ENCODE measurements at places on chromosomes 5 and 9. TPM values are rescaled to one million over a fixed set of nuclear protein-coding genes. Genes with fewer than 3 reads are reported as not detected.
A peak's percentile ranks its signal among the peaks of the same experiment; 100 is the strongest.

DNA sequence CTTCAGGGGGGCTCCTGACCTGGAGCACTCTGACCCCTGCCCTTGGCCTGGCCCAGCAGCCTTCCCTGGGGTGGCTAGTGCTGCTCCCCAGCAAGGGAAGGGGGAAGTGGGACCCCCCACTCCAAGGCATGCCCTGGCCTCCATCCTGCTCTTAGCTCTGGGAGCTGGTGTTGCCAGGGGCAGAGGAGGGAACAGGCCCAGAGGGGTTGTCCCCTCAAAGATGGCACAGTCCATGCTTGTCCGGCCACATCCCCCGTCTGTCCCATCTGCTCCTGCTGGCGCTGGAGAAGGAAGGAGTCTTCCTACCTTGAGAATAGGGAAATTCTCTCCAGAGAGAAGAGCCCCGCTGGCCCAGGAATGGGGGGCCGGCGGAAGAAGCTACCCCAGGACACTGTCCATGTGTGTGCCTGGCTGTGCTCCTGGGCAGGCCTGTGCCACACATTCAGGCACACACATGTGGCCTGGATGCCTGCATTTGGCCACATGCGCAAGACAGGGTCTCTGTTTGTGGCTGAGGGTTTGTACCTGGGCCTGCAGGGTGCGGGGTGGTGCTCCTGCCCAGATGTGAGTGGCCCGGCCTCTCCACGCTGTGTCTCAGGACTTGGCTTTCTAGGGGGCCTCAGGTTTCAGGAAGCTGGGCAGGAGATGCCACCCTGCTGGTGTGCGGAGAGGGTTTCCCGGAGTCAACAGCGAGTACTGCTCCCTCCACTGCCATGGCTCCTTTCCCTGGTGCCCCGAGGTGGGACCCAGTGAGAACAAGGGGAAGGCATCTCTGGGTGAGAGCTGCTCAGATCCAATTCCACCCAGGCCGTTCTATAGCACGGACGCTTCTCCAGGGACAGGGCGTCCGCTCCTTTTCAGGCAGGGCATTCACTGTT lies 247.1 kb downstream of the PBX3 start:
- DNase-seq: no peak

- no peak for DNase-seq
Observed at GRCh38 chr5:150103678-150104549, 17.6 kb upstream of the CSF1R start.

DNA sequence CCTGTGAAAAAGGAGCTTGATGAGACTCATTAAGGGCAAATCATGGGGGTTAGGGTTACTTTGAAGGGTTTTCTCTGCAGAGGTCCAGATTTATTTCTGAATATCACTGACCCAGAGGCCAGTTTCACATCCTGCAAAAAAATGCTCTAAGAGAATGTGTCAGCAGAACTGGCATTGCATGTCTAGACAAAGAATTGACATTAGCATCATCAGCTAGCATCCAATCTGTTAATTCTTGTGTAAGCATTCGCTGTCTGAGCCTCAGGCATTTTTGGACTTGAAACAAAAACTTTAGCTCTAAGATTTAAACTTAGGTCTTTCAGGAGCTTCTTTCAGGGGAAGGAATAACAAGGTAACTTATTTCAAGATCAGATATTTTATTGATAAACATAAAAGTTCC lies 187.9 kb upstream of the ELL2 start:
- DNase-seq: peak; percentile 62

DNA sequence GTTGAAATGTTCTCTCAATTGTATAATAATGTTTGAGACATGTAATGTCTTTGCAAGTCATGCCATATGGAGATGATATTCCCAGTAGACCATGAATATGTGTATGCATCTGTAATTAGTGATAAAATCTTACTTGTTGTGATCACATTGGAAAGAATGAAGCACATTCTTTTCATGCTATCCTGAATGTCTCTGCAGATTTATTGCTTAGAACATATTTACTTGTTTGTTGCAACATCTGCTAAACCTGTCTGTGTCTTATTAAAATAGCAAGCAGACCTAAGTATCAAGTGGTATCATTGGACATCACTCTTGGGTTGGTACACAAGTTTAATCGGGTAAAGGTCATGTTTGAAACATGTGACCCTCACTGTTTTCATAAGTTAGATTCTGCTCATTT lies 265.5 kb upstream of the CD180 start:
- no peak for DNase-seq

DNA sequence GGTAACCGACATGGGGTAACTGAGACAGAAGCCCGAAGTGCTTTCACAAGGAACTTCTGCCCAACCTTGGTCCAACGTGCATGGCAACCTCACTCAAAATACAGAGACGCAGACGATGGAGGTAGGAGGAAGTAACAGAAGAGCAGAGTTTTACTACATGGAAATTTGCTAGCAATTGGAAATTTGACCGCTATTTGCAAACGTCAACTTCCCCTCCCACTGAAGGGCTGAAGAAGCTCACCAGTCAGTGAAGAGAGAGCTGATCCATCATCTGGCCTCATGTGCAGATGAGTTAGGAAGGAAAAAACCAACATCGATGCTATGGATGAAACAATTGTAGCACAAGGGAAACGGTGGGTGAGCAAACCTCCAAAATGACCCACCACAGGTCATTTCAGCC lies 196.7 kb downstream of the RGS3 start:
- no peak for DNase-seq

- DNase-seq: no peak
Observed at GRCh38 chr5:157059093-157059539, at the start of gene HAVCR1. TSS of gene HAVCR1 (minus strand) at chr5:157059116. CDS start at chr5:157057943, 1,173 bp downstream.

Gene DNAH5
- 4.7 TPM for total RNA-seq

Measured in IMR-90 (cell line).